ENCODE measurements at places on chromosomes 1 and 21. TPM values are rescaled to one million over a fixed set of nuclear protein-coding genes. Genes with fewer than 3 reads are reported as not detected.

GRCh38 chr1:237009611-237010010 lies 5.4 kb upstream of the MT1HL1 start:
- no peaks in the 10 kb centered on the region for H3K27me3 ChIP-seq
- DNase-seq = no peak
- no peak overlapping the region for H3K4me3 ChIP-seq
- no peaks in the 10 kb centered on the region for H3K36me3 ChIP-seq
- no peaks in the 10 kb centered on the region for H3K4me1 ChIP-seq
- H3K27ac ChIP-seq = no peak overlapping the region

Gene CDK18
- total RNA-seq = 3.0 TPM

Gene AK2
- 219 TPM for total RNA-seq

- no peaks in the 10 kb centered on the region for H3K4me1 ChIP-seq
- H3K36me3 ChIP-seq = no peaks in the 10 kb centered on the region
- H3K4me3 ChIP-seq = no peak overlapping the region
- no peak for DNase-seq
- no peaks in the 10 kb centered on the region for H3K27me3 ChIP-seq
Measured at GRCh38 chr1:60540141-60540540, 466.6 kb upstream of the C1orf87 start.

Gene AJAP1
- 0.61 TPM for total RNA-seq

Gene SAMD11
- not detected for total RNA-seq

Gene PDC
- not detected for total RNA-seq

Gene ATP6V1G3
- not detected for total RNA-seq

Gene TMEM82
- total RNA-seq = not detected

DNA sequence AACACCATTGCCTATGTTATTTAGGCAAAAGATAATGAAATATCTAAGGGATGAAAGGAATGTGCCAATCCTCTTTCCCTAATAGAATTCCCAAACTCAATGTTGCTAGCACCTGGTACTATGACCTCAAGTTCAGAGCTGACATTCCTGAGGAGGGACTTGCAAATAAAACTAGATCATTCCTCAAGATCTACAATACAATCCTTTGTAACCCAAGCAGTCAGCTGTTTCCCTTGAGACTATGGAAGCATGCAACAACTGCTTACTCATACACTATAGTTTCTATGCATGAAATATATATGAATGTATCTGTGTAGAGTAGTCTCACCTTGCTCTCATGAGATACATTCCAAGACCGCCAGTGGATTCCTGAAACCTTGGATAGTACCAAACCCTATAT lies 65.0 kb downstream of the ABL2 start:
- no peaks in the 10 kb centered on the region for H3K4me1 ChIP-seq
- no peaks in the 10 kb centered on the region for H3K27me3 ChIP-seq
- H3K27ac ChIP-seq = no peak overlapping the region
- no peaks in the 10 kb centered on the region for H3K36me3 ChIP-seq
- H3K4me3 ChIP-seq = no peak overlapping the region

DNA sequence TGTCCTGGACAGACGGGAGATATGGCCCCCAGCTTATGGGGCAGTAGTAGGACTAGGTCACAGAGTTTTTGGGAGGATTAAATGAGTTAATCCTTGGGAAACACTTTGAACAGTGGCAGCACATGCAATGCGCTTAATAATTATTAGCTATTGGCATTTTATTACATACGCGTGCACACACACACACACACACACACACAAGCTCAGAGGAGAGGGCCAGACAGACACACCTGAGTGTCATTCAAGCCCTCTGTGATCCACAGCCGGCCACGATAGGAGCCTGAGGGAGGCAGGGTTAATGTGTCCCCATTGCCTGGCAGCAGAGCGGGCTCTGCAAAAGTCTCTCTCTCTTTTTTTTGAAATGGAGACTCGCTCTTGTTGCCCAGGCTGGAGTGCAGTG lies 37.9 kb downstream of the EPHA2 start:
- H3K36me3 ChIP-seq = no peaks in the 10 kb centered on the region
- H3K4me1 ChIP-seq = peaks cover 10% of the 10 kb centered on the region
- no peak overlapping the region for H3K4me3 ChIP-seq
- no peak overlapping the region for H3K27ac ChIP-seq

Gene LRRC38
- not detected for total RNA-seq

GRCh38 chr1:155976913-155977689 lies 1.2 kb downstream of the ARHGEF2 start:
- H3K36me3 ChIP-seq = no peaks in the 10 kb centered on the region
- peak overlapping the region; percentile 74 for H3K4me3 ChIP-seq
- H3K27ac ChIP-seq = peak overlapping the region; percentile 90
- peaks cover 68% of the 10 kb centered on the region for H3K4me1 ChIP-seq
- H3K27me3 ChIP-seq = no peaks in the 10 kb centered on the region

DNA sequence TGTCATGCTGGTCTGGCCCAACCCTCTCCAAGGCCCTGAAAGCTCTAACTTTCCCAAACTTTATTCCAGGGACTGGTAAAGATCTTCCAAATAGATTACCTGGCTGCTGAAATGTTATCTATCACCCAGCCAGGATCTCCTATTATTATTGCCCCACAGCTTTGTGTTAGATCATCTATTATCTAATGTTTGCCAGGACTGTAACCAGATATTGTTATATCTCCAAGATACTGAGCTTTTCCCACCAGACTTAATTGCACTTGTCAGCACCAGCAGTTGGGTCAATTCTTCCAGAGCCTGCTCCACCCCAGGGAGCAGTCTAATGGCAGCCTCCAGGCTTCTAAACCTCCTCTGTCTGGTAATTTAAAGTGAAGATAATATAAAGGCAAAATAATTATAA lies 59.1 kb downstream of the PRDX6 start:
- H3K36me3 ChIP-seq = no peaks in the 10 kb centered on the region
- H3K4me3 ChIP-seq = no peak overlapping the region
- DNase-seq = no peak
- H3K27ac ChIP-seq = no peak overlapping the region
- H3K27me3 ChIP-seq = no peaks in the 10 kb centered on the region

- peak overlapping the region; percentile 79 for H3K27ac ChIP-seq
- H3K4me1 ChIP-seq = peaks cover 15% of the 10 kb centered on the region
- H3K27me3 ChIP-seq = no peaks in the 10 kb centered on the region
- DNase-seq = peak; percentile 55
- no peaks in the 10 kb centered on the region for H3K36me3 ChIP-seq
Measured at GRCh38 chr21:37257511-37257966, 9.6 kb downstream of the VPS26C start.

DNA sequence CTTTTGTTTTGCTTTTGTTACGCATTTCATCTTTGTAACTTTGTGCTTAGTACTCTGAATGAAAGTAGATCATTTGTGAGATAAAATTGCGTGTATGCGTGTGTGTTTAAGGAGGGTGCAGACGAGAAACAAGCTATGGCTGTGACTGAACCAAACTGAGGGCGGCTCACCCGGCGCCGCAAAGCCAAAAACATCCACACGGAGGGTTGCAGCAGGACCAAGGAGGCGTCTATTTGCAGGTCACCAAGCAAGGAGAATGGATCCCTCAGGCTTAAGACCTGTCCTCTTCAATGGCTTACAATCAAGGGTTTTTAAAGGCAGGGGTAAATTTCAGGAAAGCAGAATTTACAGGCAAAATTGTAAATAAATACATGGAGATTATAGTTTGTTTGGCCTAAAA lies 12.8 kb downstream of the GCSAML start:
- no peaks in the 10 kb centered on the region for H3K36me3 ChIP-seq
- no peak for DNase-seq
- H3K4me3 ChIP-seq = no peak overlapping the region
- H3K27ac ChIP-seq = no peak overlapping the region
- H3K4me1 ChIP-seq = no peaks in the 10 kb centered on the region

Gene SMG7
- 60.1 TPM for total RNA-seq

GRCh38 chr1:218965821-218966220 lies 207.9 kb upstream of the LYPLAL1 start:
- no peaks in the 10 kb centered on the region for H3K36me3 ChIP-seq
- H3K4me1 ChIP-seq = no peaks in the 10 kb centered on the region
- H3K4me3 ChIP-seq = no peak overlapping the region
- no peak for DNase-seq
- no peak overlapping the region for H3K27ac ChIP-seq

Gene GPR37L1
- total RNA-seq = not detected

- no peaks in the 10 kb centered on the region for H3K27me3 ChIP-seq
- H3K27ac ChIP-seq = peak overlapping the region; percentile 94
- H3K36me3 ChIP-seq = peaks cover 5% of the 10 kb centered on the region
- no peak overlapping the region for H3K4me3 ChIP-seq
Measured at GRCh38 chr1:44798481-44799365, 1.5 kb upstream of the PLK3 start.

Gene PLD5
- total RNA-seq = not detected

GRCh38 chr1:89890085-89890752 lies 69.4 kb downstream of the LRRC8D start:
- no peaks in the 10 kb centered on the region for H3K27me3 ChIP-seq
- DNase-seq = no peak
- no peak overlapping the region for H3K4me3 ChIP-seq
- H3K27ac ChIP-seq = no peak overlapping the region
- H3K36me3 ChIP-seq = no peaks in the 10 kb centered on the region
- no peaks in the 10 kb centered on the region for H3K4me1 ChIP-seq

DNA sequence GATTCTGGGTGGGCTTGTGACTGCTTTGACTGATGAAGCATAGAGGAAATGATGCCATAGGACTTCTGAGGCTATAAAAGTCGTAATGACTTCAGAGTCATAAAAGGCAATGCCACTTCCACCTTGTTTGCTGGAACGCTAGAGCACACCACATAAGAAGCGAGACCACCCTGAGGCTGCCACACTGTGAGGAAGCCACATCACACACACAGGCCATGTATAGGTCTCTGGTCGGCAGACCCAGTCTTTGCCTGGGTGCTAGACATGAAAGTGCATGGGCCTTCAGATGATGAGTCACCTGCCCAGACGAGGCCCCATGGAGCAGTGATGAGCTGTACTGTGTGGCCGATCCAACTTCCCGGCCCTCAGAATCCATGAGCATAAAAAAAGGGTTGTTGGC lies 14.2 kb upstream of the KANK4 start:
- DNase-seq = no peak
- H3K4me3 ChIP-seq = no peak overlapping the region
- no peaks in the 10 kb centered on the region for H3K4me1 ChIP-seq
- no peaks in the 10 kb centered on the region for H3K36me3 ChIP-seq

GRCh38 chr1:20063861-20064292 lies 6.1 kb upstream of the PLA2G5 start:
- peaks cover 16% of the 10 kb centered on the region for H3K4me1 ChIP-seq
- H3K36me3 ChIP-seq = no peaks in the 10 kb centered on the region
- no peak overlapping the region for H3K27ac ChIP-seq
- DNase-seq = no peak
- H3K4me3 ChIP-seq = no peak overlapping the region

DNA sequence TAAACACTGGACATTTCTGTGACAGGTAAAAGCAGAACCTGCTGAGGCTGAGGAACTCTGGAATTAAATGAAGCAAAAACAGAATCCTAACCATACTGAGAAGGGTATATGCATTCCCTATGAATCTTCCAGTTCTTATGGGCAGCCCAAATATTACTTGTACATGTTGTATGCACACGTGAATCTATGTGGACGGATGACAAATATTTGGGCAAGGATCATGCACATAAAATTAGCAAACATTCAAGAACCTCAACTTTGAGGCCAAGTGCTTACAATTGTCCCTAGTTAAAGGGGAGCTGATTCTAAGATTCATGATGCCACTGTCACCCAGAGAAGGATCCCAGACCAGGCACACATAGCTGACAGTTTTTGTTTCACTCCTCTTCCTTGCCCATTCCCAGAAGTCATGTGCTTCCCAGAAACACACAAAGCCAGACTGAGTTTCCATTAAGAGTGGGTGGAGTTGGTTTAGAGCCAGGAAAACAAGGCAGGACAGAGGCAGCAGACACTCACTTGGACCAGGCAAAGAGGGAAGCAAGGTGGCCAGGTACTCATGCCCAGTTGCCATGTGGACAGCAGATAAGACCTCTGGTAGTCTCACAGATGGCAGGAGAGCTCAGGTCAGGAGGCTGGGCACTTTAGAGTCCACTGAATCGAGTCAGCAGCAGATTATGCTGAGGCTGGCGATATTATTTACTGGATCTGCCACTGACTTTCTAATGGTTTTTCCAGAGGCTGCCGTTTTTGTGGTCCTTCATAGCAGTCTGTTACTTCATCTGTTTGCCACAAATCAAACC lies 25.6 kb downstream of the AK2 start:
- H3K27me3 ChIP-seq = no peaks in the 10 kb centered on the region
- no peaks in the 10 kb centered on the region for H3K4me1 ChIP-seq
- peaks cover 66% of the 10 kb centered on the region for H3K36me3 ChIP-seq
- H3K27ac ChIP-seq = no peak overlapping the region

DNA sequence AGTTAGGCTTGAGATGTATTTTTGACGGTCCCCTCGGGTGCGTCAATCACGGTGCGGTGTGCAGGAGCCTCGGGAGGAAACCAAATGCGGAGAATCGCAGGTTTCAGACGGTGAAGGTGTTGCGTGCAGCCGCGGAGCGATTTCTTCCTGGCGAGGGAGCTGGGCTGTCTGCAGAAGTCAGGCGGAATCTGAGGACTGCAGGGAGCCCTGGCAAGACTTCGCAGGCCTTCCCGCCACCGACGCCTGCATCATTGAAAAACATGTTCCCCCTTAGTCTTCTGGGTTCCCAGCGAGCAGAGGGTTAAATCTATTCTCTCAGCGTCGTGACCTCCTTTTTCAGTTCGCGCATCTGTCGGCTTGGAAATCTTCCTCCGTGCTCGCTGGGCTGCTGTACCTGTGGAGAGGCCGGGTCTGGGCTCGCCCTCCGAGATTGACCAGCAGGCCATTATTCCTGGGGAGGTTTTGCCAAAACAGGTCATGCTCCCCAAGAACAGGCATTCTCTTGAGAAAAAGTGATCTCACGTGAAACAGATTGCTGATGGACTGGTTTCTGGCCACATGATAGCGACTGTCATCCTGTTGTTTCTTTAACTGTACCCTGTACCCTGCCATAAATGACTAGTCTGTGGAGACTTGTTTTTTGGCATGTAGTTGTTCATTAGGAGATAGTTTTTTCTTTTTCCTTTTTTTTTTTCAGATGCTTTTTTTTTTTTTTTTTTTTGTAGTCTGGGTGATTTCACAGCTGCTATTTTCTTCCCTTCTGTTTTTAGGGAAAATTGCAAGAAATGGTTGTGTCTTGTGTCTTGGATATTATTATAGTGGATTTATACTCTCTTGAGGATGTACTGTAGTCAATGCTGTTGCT lies 894 bp downstream of the EPB41 start:
- no peaks in the 10 kb centered on the region for H3K27me3 ChIP-seq
- DNase-seq = peak; percentile 52
- peak overlapping the region; percentile 91 for H3K4me3 ChIP-seq
- H3K4me1 ChIP-seq = peaks cover 41% of the 10 kb centered on the region

Gene PLA2G2D
- total RNA-seq = not detected

Gene SMCP
- total RNA-seq = not detected

DNA sequence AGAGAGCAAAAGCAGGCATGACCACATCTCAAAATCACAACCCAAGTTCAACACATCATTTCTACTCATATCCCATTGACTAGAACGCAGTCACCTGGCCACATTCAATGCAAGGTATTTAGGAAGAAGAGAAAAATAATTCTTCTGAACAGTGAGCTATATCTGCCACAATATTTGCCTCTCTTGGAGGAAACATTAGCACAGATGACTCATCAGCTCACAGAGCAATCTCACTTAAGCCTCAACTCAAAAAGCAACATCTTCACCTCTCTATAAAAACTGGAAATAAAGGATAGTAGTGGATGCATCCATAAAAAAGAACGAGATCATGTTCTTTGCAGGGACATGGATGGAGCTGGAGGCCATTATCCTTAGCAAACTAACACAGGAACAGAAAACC lies 143.9 kb upstream of the FMN2 start:
- no peaks in the 10 kb centered on the region for H3K36me3 ChIP-seq
- no peaks in the 10 kb centered on the region for H3K27me3 ChIP-seq
- no peak overlapping the region for H3K4me3 ChIP-seq
- no peak for DNase-seq

Gene PPFIA4
- 2.4 TPM for total RNA-seq

Gene FOXO6
- total RNA-seq = not detected

Gene TNNI3K
- total RNA-seq = not detected

All from naive thymus-derived CD4-positive, alpha-beta T cell (primary cell).